Occipital lobe (tissue), 3 donors: ENCODE measurements at places on chromosomes 11 and 22. TPM values are rescaled to one million over a fixed set of nuclear protein-coding genes. Genes with fewer than 3 reads are reported as not detected.

DNA sequence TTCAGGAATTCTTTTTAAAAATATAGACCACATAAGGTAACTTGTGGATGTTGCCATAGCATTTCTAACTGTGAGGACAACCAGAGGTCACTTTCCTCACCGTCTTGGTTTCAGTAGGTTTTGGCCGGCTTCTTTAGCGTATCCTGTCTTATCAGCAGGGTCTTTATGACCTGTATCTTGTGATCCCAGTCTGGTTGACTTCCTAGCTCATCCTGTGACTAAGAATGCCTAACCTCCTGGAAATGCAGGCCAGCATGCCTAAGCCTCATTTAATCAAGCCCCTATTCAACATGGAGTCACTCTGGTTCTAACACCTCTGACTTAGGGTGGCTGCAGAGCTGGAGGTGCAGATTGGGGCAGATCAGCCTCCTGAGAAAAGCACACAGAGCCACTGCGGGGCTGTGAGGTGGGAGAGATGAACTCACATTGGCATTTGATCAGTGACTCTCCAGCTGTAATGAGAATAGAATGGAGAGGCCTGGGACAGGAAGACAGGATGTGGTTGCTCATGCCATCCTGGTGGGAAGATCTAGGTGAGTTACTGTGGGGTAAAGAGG, 41.1 kb upstream of the TOP3B start:
- DNase-seq = no peak

SLC17A6 gene
- total RNA-seq = 21.2 TPM

BCR gene
- 53.2 TPM for total RNA-seq

DNA sequence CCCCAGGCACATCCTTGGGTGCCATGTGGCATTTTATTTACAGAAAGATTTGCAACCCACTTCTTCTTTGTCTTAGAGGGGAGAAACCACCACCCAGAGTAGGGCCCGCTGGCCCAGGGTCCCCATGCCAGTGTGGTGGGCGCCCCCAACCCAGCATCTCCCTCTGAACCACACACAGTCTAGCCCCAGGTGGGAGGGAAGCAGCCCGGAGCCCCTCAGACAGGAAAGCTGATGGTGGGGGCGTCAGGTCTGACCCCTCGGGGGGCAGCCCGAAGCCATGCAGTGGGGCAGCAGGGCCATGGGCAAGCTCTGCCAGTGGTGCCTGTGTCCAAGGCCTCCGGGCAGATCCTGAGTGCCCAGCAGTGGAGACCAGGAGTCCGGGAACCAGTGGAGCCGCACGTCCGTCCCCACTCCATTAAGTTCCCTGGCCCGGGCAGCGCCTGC, 11.7 kb downstream of the TRPM5 start:
- no peak for DNase-seq

OR8D1 gene
- total RNA-seq = not detected

DEFB131B gene
- total RNA-seq = not detected

CCDC81 gene
- total RNA-seq = 3.0 TPM

- no peak for DNase-seq
Measured at GRCh38 chr22:29152045-29152953, 53.4 kb upstream of the EMID1 start.

ASPHD2 gene
- 18.4 TPM for total RNA-seq

DNA sequence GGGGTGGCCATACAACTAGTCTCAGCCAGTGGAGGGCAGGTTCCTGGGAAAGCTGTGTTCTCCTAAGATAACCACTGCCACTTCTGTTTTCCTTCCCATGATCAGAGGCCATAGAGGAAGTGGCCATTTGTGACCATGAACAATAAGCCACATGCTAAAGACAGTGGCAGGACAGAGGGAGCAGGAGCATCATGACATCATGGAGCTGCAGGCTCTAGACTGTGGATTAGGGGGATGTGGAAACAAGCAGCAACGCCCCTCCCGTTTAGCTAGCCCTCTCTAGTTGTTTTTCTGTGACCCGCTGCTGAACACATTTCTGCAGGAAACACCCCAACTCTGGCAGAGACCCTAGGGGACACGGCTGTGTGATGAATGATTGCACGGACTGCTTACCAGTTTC, 195.0 kb upstream of the NECTIN1 start:
- no peak for DNase-seq

GRCh38 chr11:116400081-116400480, 372.7 kb downstream of the BUD13 start:
- DNase-seq = no peak

DNA sequence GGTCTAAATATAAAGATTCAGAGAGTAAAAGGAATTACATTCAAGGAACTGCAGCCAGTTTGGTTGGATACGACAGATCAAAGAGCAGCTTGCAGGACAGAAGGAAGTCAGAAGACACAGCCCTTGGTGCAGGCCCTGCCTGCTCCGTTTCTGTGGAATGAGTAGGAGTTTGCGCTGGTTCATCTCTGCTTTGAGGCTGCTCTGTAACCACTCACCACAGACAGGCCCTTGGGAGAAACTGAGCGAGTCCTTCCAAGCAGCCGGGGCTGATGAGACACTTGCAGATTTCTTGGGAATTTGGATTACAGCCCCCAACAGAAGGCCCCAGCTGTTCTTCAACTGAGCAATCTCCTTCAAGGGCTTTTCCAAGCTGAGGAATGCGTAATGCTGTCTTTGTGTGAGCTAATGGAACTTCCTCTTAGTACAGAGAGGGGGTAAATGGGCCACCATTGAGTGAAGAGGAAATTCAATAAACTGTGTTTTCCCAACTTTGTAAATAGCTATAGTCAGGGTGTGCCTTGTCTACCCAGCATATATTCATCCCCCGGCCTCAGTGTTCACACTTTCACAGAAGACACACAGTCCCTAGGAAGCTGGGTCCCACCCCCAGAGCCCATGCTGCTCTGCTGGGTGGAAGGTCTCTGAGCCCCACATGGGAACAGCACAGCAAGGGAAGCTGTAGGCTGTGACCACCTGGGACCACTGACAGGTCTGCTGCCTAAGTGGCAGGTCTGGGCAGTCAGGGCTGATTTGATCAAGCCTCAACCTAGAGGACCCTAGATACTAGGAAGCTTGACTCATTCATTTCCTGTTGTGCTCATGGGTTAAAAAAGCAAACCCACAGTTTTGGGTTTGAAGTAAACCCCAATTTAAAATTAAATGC, 16.6 kb downstream of the IL10RA start:
- no peak for DNase-seq

DNA sequence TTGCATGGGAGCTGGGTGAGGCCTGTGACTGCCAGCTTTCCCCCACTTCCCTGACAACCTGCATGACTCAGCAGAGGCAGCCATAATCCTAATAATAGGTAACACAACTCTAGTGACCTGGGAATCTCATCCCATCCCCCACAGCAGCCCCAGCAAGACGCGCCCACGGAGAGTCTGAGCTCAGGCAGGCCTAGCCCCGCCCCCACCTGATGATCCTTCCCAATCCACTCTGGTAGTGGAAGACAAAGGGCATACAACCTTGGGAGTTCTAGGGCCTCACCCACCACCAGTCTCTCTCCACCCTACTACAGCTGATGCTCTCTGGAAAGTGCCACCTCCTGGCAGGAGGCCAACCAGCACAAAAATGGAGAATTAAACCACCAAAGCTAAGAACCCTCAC, 60.3 kb downstream of the CWF19L2 start:
- DNase-seq = no peak

OR4A16 gene
- not detected for total RNA-seq

DNA sequence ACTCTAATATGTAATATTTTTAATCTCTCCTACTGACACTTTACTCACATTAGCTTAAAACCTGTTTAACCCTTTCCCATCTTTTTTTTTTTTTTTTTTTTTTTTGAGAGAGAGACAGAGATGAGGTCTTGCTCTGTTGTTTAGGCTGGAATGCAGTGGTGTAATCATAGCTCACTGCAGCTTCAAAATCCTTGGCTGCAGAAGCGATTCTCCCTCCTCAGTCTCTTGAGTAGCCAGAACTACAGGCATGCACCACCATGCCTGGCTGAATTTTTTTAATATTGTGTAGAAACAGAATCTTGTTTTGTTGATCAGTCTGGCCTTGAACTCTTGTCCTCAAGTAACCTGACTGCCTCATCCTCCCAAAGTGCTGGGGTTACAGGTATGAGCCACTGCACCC, 37.3 kb downstream of the PAMR1 start:
- DNase-seq = no peak

CASP12 gene
- not detected for total RNA-seq

- no peak for DNase-seq
Measured at GRCh38 chr11:65829459-65829858, 4.3 kb upstream of the SNX32 start.

- DNase-seq = no peak
Measured at GRCh38 chr11:93849201-93849600, 1.2 kb downstream of the VSTM5 start.

DNA sequence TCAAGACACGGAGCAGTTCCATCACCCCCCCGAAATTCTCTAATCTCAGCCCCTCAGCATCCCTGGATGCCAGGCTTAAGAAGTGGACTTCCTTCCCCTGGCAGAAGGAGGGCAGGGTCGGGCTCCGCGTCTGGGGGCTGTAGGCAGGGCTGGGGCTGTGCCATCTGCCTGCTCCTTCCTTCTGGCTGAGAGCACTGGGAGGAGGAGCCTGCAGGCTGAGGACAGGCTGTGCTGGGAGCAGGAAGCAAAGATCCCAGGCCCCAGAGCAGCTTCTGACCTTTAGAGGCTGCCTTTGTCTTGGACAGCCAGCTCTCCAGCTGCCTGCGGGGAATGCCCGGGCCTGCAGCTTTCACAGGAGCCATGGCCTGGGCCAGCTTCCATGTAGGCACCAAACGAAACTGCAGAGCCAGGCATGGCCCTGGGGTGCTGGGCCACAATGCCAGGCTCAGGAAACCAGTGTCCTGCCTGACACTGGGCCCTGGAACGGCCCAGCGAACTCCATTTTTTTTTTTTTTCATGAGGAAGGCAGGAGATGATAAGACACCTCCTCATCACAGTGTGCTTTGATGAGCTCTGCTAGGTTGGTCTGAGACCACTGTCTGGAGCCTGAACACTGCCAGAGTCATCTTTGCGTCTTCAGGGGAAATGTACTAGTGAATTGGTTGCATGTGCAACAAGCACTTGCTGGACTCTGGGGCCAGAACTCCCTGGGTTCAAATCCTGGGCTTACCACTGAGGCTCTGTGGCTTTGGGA, 67.9 kb downstream of the MCM5 start:
- peak; percentile 74 for DNase-seq

- no peak for DNase-seq
Measured at GRCh38 chr11:87659807-87660206, 515.4 kb downstream of the RAB38 start.

GRCh38 chr22:17537155-17537554, 26.1 kb upstream of the SLC25A18 start:
- no peak for DNase-seq

DNA sequence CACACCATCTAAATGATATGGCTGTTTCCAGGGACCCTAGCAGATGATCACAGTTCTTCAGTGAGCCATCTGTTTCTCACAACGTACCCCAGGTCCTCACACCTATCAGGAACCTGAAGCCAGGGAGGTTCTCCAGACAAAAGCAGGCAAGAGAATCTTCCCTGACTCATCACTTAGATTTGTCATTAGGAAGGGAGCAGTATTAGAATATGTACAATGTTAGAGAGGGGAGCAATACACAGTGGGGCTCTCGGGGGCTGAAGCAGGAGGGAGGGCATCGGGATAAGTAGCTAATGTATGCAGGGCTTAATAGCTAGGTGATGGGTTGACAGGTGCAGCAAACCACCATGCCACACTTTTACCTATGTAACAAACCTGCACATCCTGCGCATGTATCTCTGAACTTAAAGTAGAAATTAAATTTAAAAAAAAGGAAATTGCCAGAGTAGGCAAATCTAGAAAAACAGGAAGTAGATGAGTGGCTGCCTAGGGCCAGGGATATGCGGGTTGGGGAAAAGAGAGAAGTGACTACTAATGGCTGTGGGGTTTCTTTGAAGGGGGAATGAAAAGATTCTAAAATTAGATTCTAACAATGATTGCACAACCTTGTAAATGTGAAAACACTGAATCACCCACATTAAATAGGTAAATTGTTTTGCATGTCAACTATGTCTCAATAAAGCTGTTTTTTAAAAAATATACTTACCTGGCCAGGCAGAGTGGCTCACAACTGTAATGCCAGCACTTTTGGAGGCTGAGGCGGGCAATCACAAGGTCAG, 14.4 kb downstream of the C22orf42 start:
- no peak for DNase-seq

- no peak for DNase-seq
Measured at GRCh38 chr11:127063241-127063640, 62.7 kb upstream of the KIRREL3 start.

DNAJC24 gene
- total RNA-seq = 22.3 TPM

DNA sequence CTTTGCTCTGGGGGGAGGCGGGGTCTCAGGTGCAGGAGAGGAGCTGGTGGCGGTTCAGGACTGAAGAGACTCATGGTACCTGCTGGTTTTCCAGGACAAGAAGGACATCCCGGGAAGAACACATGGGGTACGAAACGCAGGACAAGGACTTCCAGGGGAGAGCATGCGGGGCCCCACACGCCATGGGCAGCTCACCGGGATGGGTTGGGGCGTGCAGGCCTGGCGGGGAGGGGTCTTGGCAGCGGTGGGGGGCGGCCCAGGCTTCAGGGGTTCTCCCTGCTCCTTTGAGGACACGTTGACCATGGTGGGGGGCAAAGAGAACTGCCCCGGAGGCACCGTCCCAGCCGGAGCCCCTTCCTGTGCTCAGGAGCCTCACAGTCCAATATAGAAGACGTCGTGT, 673.2 kb downstream of the BRD1 start:
- no peak for DNase-seq

GRCh38 chr11:112346586-112346985, 85.9 kb upstream of the PLET1 start:
- no peak for DNase-seq

ACTN3 gene
- total RNA-seq = not detected

OR52I1 gene
- total RNA-seq = not detected

GRCh38 chr11:73971175-73971719, 11.4 kb downstream of the UCP2 start:
- no peak for DNase-seq

DNA sequence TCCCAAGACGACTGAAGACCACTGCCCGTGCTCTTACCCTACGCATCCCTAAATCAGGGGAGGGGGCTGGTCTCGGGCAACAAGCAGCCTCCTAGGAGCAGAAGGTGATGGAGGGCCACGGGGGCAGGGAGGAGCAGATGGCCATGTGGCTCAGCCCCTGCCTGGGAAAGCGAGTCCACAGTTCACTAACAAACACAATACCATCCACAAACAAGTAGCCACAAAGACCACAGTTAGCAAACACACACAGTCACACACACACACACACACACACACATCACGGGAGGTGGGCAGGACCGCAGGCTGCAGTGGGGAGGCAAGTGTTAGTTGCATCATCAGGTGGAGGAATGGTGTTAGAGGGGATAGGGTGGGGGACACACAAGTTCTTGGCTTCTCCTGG, 13.2 kb upstream of the FXYD2 start:
- no peak for DNase-seq

- no peak for DNase-seq
Measured at GRCh38 chr22:23466351-23466750, 113.7 kb downstream of the IGLL1 start.

OR5T1 gene
- not detected for total RNA-seq

SEC14L6 gene
- total RNA-seq = 1.4 TPM

DNA sequence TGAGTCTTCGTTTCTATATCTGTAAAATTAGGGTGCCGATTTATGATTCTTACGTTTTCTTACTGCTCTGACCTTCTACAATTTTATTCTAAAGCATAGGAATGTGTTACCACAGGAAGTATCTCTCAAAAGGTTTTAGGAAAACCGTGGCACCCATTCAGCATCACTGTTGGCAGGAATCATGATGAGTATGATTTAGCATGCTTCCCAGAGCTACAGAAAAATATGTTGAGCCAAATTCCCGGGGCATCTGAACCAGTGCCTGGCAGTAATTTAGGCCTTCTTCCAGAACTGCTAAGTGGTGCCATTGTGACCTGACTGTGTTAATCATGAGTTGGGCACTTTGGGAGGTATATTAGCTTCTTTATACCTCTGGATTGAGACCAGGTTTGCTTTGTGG, 605.0 kb upstream of the RAG2 start:
- DNase-seq = no peak
